ENCODE measurements at places on chromosomes 5 and 9. TPM values are rescaled to one million over a fixed set of nuclear protein-coding genes. Genes with fewer than 3 reads are reported as not detected.

- DNase-seq = no peak
Measured at GRCh38 chr9:112849363-112849922, 41.2 kb downstream of the SLC46A2 start.

DNA sequence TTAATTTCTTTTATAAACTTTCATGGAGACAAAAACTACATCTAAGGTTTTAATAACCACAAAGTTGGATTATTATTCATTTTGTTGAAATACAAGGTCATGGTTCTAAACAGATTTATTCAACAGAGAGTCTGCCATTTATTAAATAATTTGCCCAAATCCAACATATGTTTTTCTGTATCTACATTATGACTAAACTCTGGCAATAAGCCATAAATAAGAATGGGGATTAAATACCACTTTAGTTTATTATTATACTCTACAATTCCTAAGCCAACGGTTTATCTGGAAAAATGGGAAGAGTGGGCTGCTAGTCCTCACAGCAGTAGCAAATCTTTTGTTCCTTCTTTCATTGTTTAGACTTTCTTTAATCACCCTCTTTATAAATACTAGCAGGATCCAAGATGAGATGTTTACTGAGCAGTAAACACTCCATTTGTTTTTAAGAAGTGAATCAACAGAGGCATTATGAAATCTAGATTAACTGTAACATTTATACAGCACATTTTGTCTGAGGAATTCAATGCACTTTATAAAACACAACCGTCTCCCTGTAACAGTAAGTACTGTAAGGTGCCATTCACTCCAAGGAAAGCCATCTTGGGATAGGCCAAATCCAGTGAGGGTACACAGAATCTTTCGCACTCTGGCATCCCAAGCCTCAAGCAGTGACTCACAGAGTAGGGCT is 89.7 kb downstream of the DROSHA start:
- DNase-seq = no peak

Gene PLAC8L1
- 0.35 TPM for total RNA-seq

Gene ACTBL2
- not detected for total RNA-seq

Gene F2RL1
- total RNA-seq = 1.9 TPM

Gene GADD45G
- total RNA-seq = 6.4 TPM

- no peak for DNase-seq
Measured at GRCh38 chr5:61304590-61305381, 27.3 kb upstream of the ZSWIM6 start.

Gene ZBED3
- total RNA-seq = 1.9 TPM

DNA sequence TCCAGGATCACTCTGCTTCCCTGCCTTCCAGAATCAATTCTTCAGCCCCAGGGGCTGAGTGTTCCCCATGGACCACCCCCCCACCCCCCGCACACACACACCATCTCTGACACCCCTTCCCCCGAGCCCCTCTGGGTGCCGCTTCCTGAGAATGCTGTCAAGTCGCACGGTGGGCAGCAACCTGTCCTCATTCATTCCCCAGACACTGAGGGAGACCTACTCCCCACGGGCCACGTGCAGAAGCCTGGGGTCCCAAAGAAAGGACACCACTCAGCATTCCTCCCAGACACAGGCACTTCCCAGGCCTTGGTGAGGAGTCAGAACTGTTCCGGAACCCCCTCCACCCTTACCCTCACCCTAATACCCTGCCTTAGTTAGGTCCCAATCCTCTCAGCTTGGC is 12.8 kb downstream of the CPLX2 start:
- no peak for DNase-seq

Gene FGF18
- total RNA-seq = 1.0 TPM

Gene KCNV2
- total RNA-seq = not detected

Measured in activated T-cell treated with anti-CD3 and anti-CD28 coated beads, Interleukin-2, amount 50 U/mL, for 4 hours (primary cell).